Suppressor macrophage treated with lipopolysaccharide for 4 hours (primary cell): ENCODE measurements at places on chromosomes 7 and 10.

DNA sequence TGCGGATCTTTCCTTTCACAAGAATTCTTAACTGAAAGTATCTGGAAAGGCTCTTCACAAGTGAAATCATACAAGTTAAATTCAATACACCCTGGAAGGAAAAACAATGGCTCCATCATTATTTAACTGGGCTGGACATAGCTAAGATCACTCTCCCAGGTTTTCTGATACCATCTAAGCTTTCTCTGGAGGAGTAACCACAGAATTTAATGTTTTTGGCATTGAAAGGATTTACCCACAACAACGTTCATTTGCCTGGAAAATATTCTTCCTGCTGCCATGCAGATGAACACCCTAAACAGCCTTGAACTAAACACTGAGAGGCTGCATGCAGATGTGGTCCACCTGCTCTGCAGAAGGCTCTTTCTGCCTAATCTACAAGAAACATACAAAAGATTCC, 4.3 kb downstream of the NEBL start:
- no peak for DNase-seq

- DNase-seq, result no peak
Measured at GRCh38 chr7:158997110-158997453, 140.7 kb downstream of the DYNC2I1 start.

- no peak for DNase-seq
Measured at GRCh38 chr7:30285067-30285535, 704 bp downstream of the ZNRF2 start.

DNA sequence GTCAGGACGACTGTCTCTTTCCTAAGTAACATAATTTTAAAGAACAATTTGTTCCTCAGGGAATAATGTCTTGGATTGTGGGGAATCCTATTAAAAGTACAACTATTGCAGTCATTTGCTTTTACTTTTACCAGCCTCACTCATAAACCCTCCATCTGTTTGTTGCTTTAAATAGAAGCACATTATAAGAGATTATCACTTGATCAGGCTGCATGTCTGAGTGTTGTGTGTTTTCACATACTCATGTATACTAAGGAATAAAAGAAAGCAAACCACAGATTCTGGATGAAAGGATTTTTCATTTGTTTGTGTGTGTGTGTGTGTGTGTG, 1077.8 kb downstream of the KCNMA1 start:
- no peak for DNase-seq

DNA sequence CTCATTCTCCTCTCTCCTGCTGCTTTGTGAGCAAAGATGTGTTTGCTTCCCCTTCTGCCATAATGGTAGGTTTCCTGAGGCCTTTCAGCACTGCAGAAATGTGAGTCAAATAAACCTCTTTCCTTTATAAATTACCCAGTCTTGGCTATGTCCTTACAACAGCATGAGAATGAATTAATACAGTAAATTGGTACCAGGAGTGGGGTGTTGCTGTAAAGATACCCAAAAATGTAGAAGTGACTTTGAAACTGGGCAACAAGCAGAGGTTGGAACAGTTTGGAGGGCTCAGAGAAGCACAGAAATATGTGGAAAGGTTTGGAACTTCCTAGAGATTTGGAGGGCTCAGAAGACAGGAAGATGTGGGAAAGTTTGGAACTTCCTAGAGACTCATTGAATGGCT, 388.7 kb upstream of the GHITM start:
- no peak for DNase-seq

DNA sequence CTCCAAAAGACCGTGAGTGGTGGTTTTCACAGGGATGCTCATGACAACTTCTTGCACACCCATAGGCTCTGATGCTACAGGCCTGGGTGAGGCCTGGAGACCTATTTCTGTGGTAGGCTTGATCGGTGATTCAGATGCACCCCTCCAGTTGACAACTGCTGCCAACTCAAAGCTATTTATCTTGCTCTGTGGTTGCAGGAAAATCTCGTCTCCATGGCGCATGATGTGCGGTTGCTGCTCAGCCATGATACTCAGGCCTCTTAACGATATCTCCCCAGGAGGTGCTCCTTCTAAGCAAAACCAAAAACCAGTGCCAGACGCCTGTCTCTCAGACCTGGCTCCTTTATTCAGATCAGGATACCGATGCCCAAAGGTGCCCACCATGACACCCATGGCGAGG, 31.4 kb downstream of the C10orf90 start:
- no peak for DNase-seq

DNA sequence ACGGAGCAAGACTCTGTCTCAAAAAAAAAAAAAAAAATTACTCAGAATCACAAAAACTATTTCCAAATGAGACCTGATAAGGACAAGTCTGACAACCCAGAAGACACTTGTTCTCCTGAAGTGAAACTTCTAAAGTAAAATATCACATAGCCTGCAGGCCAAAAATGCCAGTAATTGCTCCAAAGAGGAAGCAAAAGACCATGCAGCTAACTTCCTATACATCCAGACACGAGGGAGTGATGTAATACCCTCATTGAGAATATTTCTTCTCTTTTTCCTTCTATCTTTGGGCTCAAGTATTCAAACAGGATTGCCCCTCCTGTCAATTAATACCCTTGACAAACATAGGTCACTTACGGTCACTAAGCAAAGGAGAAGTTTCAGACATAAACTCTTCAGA, 31.2 kb downstream of the ARMH3 start:
- DNase-seq, result peak; percentile 88

DNA sequence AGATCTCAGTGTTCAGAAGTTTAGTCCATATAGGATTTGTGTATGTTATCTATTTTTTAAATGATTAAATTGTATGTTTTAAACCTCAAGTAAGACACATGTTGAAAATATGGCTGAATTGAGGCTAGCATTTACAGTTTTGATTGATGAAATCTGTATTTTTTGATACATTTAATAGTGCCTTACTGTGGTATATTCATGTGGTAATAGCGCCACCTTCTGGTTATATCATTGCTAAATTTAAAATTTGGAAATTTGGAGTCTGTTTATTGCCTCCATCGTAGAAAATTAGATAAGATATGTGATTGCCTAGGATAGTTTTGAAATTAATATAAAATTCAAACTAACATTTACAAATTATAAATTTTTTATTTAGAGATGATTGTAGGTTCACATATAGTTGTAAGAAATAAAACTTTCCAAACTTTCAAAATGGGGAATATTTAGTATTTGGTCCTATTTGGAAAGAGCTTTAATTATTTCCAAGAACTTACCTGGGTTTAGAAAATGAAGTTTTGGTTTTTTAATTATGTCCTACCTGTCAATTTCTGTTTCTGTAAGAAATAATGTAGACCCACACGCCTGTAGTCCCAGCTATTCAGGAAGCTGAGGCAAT, 19.1 kb upstream of the ARMS2 start:
- DNase-seq, result peak; percentile 80

- DNase-seq, result peak; percentile 82
Measured at GRCh38 chr7:91299952-91300775, 35.9 kb downstream of the FZD1 start.
